Activated naive CD4-positive, alpha-beta T cell (primary cell): ENCODE measurements at places on chromosomes 7 and 10.

GRCh38 chr7:140056431-140057142, 6.2 kb downstream of the PARP12 start:
- no peak for DNase-seq

- DNase-seq = no peak
Observed at GRCh38 chr7:36735172-36735571, 10.9 kb upstream of the AOAH start.

DNA sequence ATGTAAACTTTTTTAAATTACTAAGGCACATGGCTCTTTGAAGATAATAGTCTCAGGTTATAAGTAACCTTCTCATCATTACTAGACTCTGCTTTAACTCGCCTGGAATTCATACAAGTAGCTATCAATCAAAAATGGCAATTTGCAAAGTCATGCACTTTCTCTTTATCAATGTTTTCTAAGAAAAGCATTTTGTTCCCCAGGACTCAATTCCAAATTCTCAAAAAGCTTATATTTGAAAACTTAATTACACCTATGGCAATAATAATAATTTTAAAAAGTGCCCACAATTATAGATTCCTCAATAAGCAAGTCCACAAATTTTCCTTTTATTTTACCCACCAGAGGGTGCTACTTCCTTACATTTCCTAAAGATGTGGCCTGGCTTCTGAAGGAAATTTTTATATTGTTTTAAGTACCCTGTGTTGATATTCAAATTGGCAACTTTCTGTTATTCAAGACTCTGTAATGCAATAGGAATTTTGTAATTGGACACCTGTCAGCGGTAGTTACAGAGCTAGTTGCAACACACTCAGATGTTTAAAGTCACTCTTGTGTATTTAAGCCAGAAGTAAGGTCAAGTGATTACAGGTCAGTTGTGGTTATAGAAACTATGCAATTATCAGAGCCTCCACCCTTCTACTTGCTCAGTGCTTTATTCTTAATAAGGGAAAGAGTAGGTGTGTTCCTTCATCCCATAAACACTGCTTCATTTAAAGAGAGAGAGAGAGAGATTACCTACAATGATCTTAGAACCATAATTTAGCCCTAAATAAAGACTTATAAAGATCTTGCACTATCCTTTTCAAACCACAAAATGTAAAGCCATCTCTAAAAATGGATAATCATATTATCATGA, 47.1 kb upstream of the HYAL4 start:
- DNase-seq = no peak

- DNase-seq = no peak
Observed at GRCh38 chr10:79947083-79947415, 1.9 kb downstream of the SFTPD start.

DNA sequence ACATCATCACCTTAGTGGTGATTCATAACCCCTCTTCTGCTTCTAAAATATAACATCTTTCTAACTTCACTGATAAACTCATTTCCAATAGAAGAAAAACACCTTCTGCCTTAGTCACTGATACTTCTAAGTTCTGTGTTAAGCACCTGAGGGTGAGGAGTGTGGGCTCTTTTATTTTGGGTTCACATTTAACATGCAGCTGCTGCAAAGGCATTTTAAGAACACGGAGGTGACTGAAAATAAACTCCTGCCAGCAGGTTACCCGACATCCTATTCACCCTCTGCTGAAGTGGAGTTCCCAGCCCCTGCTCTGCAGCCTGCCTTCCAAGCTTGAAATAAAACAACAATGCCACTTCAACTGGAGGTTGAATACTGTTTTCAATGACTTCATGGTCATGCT, 202.9 kb upstream of the PLXNA4 start:
- DNase-seq = no peak

- DNase-seq = no peak
Observed at GRCh38 chr7:12315049-12315448, 88.6 kb downstream of the VWDE start.
